Activated T-helper 1 cell treated with anti-CD3 and anti-CD28 coated beads, Interleukin-12 subunit alpha, Interleukin-12 subunit beta, Interleukin-2, Interleukin-4 antibody, amounts not matched to agents 30 ng/mL and 10 ng/mL and 1 ng/mL, durations not matched to agents 14 hours and 24 hours and 36 hours (primary cell): ENCODE measurements at places on chromosomes 7 and 10. TPM values are rescaled to one million over a fixed set of nuclear protein-coding genes. Genes with fewer than 3 reads are reported as not detected.

Gene EIF4H
- 343 and 355 TPM in 2 replicates for total RNA-seq

Gene ELN
- total RNA-seq = not detected in 2 replicates

Gene DNAJC30
- total RNA-seq = 11.2 and 11.6 TPM in 2 replicates

Gene SORBS1
- 0.59 and 0.73 TPM in 2 replicates for total RNA-seq

Gene SPAG6
- 0.18 TPM in 1 of 2 replicates, not detected in the other for total RNA-seq

Gene DNAJC1
- total RNA-seq = 24.8 and 26.2 TPM in 2 replicates

Gene NME8
- not detected in 2 replicates for total RNA-seq

- H3K27ac ChIP-seq = no peak overlapping the region
- H3K4me1 ChIP-seq = no peaks in the 10 kb centered on the region
- no peak overlapping the region for H3K4me3 ChIP-seq
- H3K36me3 ChIP-seq = no peaks in the 10 kb centered on the region
- DNase-seq = no peak
Measured at GRCh38 chr7:79504607-79505389, 51.3 kb upstream of the MAGI2 start.

DNA sequence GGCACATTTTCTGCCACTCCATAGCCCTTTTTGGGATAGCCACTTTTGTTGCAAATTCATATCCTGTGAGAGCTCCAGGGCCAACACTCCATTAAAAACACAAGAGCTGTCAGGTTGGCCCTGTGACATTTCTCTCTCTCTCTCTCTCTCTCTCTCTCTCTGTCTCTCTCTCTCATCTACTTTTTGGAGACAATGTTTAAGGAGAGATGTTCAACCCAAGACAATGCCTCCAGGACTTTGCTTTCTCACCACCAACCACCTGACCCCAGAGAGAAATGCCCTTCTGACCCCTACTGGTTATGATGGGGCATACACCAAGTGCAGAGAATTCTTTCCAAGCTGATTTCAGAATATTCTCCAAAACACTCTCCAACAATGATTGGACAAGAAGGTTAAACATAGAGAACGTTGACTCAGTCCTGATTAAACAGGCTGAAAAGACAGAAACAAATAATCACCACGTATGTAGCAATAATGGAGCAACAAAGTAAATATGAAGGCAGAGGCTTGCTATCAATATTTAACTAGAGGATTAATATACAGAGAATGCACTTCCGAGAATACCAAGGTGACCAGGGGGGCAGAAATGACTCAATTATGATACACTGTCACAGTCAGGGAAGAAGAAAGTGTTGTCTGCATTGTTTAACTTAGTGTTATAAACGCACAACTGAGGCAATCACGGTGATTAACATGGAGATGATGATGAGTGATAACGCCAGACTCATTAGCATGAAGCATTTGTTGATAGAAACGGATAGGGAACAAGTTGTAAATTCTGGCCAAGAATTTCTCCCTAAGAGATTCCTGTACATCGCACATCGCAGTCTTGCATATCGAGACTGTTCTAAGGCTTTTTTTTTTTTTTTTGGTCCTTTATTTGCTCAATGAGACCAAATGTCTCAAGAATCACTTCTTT is 178.5 kb downstream of the NRP1 start:
- H3K4me3 ChIP-seq = peak overlapping the region; percentile 31
- H3K27ac ChIP-seq = peak overlapping the region; percentile 41
- H3K4me1 ChIP-seq = peaks cover 38% of the 10 kb centered on the region
- H3K36me3 ChIP-seq = peaks cover 7% of the 10 kb centered on the region

- no peak for DNase-seq
- no peaks in the 10 kb centered on the region for H3K36me3 ChIP-seq
- H3K4me1 ChIP-seq = no peaks in the 10 kb centered on the region
- H3K27me3 ChIP-seq = no peaks in the 10 kb centered on the region
Measured at GRCh38 chr7:52074912-52075311, 758.3 kb upstream of the COBL start.

- no peak overlapping the region for H3K27ac ChIP-seq
- peaks cover 10% of the 10 kb centered on the region for H3K27me3 ChIP-seq
- no peak for DNase-seq
Measured at GRCh38 chr7:43865277-43865676, 4.0 kb downstream of the MRPS24 start.

GRCh38 chr10:20033476-20033875 is 217.2 kb downstream of the PLXDC2 start:
- no peaks in the 10 kb centered on the region for H3K27me3 ChIP-seq
- no peak overlapping the region for H3K4me3 ChIP-seq
- no peaks in the 10 kb centered on the region for H3K4me1 ChIP-seq
- no peaks in the 10 kb centered on the region for H3K36me3 ChIP-seq
